ENCODE measurements at places on chromosomes 6 and 20. TPM values are rescaled to one million over a fixed set of nuclear protein-coding genes. Genes with fewer than 3 reads are reported as not detected.

Gene IL17A
- total RNA-seq: not detected

Gene OLIG3
- total RNA-seq: not detected

Gene WDR27
- 57.0 TPM for total RNA-seq

Gene DPPA5
- not detected for total RNA-seq

Gene PPP1R18
- 76.3 TPM for total RNA-seq

Gene CAP2
- total RNA-seq: 4.5 TPM

Gene AVP
- total RNA-seq: not detected

Gene MYO6
- 54.6 TPM for total RNA-seq

Gene FOXA2
- total RNA-seq: not detected

Gene ADGB
- not detected for total RNA-seq

Gene MYLK2
- total RNA-seq: 0.40 TPM

Gene GLP1R
- total RNA-seq: not detected

Gene SLC17A9
- total RNA-seq: 19.2 TPM

Gene SRMS
- total RNA-seq: not detected

Gene CCDC170
- under 0.01 TPM for total RNA-seq

Gene SLC29A1
- 132 TPM for total RNA-seq

Gene BYSL
- 28.9 TPM for total RNA-seq

Gene COX4I2
- total RNA-seq: not detected

Gene SPTLC3
- total RNA-seq: 1.1 TPM

Gene RBM24
- total RNA-seq: 4.8 TPM

Gene NKX2-4
- not detected for total RNA-seq

Gene GPANK1
- total RNA-seq: 15.4 TPM

Gene COX7A2
- total RNA-seq: 130 TPM

Gene PAK5
- not detected for total RNA-seq

Gene HEY2
- total RNA-seq: 12.9 TPM

Gene HCRTR2
- not detected for total RNA-seq

Gene SLC22A16
- total RNA-seq: not detected

Gene NECAB3
- 13.1 TPM for total RNA-seq

Gene TP53TG5
- not detected for total RNA-seq

Gene MYCT1
- 184 TPM for total RNA-seq

Gene NMBR
- total RNA-seq: not detected

Gene PSORS1C1
- 2.0 TPM for total RNA-seq

Gene TCF15
- total RNA-seq: 0.13 TPM

Gene POM121L2
- not detected for total RNA-seq

Gene PBX2
- 41.5 TPM for total RNA-seq

Gene MUCL3
- total RNA-seq: not detected

Gene C6orf163
- total RNA-seq: 4.6 TPM

Gene OR2H2
- not detected for total RNA-seq

Gene FRK
- total RNA-seq: 0.07 TPM

Gene ULBP3
- total RNA-seq: 19.4 TPM

Gene PAQR8
- total RNA-seq: 18.9 TPM

Gene TMEM200A
- 2.6 TPM for total RNA-seq

Gene CGA
- not detected for total RNA-seq

Gene PI16
- total RNA-seq: not detected

Gene PYGB
- 76.3 TPM for total RNA-seq

Gene PROKR2
- not detected for total RNA-seq

Gene MAFB
- total RNA-seq: 1.7 TPM

Gene SLA2
- total RNA-seq: not detected

Gene PTGIS
- total RNA-seq: 1.3 TPM

Gene FKBP1C
- total RNA-seq: 2.3 TPM

Gene SGK2
- 0.53 TPM for total RNA-seq

Gene KHDRBS2
- total RNA-seq: not detected

Gene CPNE5
- 9.3 TPM for total RNA-seq

Gene NXT1
- 33.7 TPM for total RNA-seq

Gene GNAS
- 454 TPM for total RNA-seq
